Cortex of kidney (tissue), 1 donor: ENCODE measurements at places on chromosomes 6 and 20.

DNA sequence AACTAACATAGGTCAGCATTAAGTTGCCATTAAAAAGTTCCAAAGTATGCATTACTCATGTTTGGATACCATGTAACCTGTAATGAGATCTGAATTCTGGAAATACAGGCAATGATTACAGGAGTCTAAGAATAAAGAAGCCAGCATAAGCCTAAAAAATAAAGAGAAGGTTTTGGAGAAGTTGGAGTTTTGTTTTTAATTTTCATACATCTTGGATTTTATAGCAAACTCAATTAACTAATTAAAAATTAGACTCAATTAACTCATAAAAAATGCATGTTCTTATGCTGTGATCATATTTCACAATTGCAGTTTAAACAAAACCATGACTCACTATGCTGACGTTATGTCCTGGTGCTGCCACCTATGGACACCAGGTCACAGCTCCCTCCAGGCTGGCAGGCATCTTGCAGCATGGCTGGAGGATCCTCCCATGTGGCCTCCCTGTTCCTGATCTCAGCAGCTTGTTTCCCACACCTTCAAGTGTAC is 648.8 kb upstream of the AGPAT4 start:
- no peak for DNase-seq

GRCh38 chr6:135869857-135870256 is 18.4 kb downstream of the PDE7B start:
- DNase-seq: no peak

GRCh38 chr20:35458388-35458787 is 3.0 kb downstream of the CEP250 start:
- DNase-seq: no peak

DNA sequence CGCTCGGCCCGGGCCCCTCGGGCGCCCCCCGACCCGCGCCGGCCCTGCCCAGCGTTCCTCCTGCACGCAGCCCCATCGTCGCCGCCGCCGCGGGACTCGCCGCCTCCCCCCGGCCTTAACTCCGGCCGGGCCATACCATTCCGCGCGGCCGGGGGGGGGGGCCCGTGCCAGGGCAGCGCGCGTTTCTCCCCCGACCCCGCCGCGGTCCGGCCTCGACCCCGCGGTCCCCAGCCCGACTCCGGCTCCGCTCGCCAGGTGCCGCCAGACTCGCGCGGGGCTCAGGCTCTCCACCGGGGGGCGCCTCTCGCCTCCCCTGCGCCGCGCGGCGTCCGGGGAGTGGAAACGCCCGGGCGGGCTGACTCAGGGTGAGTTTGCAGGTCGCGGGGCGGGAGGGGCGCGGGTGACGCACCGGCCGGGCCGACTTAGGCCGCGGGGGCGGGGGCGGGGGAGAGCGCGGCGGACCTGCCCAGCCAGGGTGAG is at the start of gene SRXN1:
SRXN1 (minus strand) TSS at position 91 of the 480 bp plus-strand sequence; CDS start at position 76, 15 bp downstream.
- DNase-seq: peak; percentile 36

DNA sequence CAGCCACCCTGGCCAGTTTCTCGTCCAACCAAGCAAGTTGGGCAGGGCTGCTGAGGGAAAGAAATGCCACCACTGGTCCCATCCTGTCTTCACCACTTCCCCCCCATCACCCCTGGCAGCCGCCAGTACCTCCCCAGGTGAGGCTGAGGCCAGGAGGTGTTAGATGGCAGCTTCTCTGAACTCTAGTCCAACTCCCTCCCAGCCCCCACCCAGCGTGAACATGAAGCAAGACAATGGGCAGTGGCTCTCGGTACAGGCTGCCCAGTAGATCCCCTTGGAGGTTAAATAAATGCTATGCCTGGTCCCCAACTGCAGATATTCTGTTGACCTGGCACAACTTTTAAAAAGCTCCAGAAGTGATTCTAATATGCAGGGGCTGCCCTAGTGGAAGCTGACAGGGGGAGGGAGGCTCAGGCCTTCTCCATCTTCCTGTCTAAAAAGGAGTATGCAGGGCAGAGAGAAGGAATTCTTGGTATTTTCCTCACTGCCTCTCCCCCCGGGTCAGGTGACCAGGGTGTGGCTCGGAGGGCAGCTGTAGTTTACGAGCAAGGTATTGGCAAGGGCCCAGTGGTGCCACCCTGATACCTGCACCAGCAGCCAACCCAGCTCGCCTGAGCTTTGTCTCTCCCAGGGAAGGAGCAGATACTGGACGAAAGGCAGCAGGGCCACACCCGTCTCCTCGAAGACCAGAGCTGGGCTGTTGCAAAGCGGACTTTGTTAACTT is 25.7 kb downstream of the KCNK5 start:
- DNase-seq: no peak

DNA sequence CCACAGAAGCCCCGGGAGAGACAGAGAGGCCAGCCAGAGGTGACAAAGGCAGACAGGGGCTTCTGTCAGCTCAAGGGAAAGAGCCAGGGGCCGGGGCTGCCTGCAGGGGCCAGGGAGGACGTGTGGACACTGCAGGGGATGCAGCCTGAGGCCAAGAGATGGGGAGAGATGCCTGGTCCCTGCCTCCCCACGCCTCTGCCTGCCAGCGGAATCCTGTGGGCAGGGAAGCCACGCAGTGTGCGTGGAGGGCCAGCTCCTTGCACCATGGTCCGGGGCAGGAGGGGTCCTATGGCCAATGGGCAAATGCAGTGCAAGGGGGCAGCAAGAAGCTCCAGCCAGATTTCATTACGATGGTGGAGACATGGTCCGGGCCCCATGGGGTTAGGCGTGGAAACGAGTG is 224.9 kb downstream of the CDH4 start:
- DNase-seq: no peak
